ENCODE measurements at places on chromosomes 12 and 14. TPM values are rescaled to one million over a fixed set of nuclear protein-coding genes. Genes with fewer than 3 reads are reported as not detected.

- no peak overlapping the region for H3K4me3 ChIP-seq
- H3K36me3 ChIP-seq = peaks cover 6% of the 10 kb centered on the region
- H3K27ac ChIP-seq = no peak overlapping the region
- no peak for DNase-seq
- no peaks in the 10 kb centered on the region for H3K27me3 ChIP-seq
- H3K4me1 ChIP-seq = no peaks in the 10 kb centered on the region
Measured at GRCh38 chr14:60303745-60304144, 54.7 kb downstream of the PPM1A start.

GRCh38 chr14:53458368-53458814 lies 305.3 kb upstream of the DDHD1 start:
- peaks cover 8% of the 10 kb centered on the region for H3K4me1 ChIP-seq
- peaks cover 8% of the 10 kb centered on the region for H3K27me3 ChIP-seq
- no peak overlapping the region for H3K4me3 ChIP-seq

ATP5F1B gene
- total RNA-seq = 423 TPM

- peaks cover 20% of the 10 kb centered on the region for H3K36me3 ChIP-seq
- no peak overlapping the region for H3K27ac ChIP-seq
- DNase-seq = no peak
Measured at GRCh38 chr14:54529811-54530210, 20.1 kb downstream of the CGRRF1 start.

DNA sequence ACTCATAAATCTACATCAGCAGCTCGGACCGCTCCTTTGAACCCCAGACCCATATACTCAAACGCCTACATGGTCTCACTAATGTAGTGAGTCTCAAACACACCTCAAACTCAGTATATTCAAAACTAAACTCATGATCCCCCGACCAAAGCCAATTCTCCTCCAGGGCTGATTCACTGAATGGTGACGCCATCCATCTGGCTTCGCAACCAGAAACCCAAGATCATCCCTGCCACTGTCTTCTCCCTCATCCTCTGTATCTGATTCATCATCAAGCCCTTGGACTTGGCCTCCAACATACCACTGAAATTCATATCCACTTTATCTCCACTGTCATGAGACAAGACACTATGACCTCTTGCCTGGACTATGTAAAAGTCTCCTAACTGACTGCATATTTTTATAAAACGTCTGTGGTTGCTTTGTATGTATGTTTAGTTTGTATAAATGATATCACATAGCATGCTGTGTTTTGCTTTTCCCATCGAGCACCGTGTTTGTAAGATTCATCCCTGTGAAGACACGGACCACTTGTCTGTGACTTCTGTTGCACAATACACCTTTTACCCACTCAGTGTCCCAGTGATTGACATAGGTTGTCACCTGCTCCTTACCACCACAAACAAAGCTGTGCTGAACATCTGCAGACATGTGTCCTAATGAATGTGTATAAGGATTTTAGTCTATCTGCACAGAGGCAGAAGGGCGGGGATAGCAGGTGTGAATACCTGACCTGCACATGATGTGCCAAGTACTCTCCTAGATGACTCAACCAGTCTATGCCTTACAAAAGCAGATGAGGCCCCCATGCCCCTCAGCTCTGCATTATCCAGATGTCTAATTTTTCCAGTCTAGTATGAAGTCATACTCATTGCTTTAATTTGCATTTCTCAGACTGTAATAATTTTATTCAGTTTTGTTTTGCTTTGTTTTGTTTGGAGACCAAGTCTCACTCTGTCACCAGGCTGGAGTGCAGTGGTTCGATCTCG lies 76.9 kb downstream of the VWF start:
- no peak for DNase-seq
- H3K27ac ChIP-seq = no peak overlapping the region
- no peaks in the 10 kb centered on the region for H3K36me3 ChIP-seq
- no peaks in the 10 kb centered on the region for H3K27me3 ChIP-seq
- H3K4me1 ChIP-seq = peaks cover 54% of the 10 kb centered on the region
- no peak overlapping the region for H3K4me3 ChIP-seq

Data from osteocyte (in vitro differentiated cells).